ENCODE measurements at places on chromosomes 16 and 17.
A peak's percentile ranks its signal among the peaks of the same experiment; 100 is the strongest.

GRCh38 chr17:43588121-43588520 lies 42.0 kb upstream of the ETV4 start:
- DNase-seq, result no peak

DNA sequence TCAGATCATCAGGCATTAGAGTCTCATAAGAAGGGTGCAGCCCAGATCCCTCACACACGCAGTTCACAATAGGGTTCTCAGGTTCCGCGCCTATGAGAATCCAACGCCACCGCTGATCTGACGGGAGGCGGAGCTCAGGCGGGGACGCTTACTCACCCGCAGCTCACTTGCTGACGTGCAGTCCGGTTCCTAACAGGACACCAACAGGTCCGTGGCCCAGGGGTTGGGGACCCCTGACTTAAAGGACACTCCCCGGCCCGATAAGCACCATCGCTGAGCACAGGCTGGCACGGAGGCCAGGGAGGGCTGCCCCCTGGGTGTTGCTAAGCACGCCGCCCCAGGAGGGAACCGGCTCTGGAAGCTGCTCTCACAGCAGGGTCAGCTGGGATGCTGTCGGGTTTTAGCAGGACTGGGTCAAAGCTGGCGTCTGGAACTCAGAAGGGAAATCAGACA lies 30.1 kb upstream of the BAHCC1 start:
- no peak for DNase-seq

GRCh38 chr17:4843321-4844000 lies 10.3 kb downstream of the MINK1 start:
- no peak for DNase-seq

- no peak for DNase-seq
Measured at GRCh38 chr16:19486750-19487325, 35.1 kb downstream of the GDE1 start.

- no peak for DNase-seq
Measured at GRCh38 chr16:55039511-55039910, 108.8 kb downstream of the IRX5 start.

GRCh38 chr16:74607962-74608356 lies 1.0 kb upstream of the GLG1 start:
- DNase-seq, result no peak

DNA sequence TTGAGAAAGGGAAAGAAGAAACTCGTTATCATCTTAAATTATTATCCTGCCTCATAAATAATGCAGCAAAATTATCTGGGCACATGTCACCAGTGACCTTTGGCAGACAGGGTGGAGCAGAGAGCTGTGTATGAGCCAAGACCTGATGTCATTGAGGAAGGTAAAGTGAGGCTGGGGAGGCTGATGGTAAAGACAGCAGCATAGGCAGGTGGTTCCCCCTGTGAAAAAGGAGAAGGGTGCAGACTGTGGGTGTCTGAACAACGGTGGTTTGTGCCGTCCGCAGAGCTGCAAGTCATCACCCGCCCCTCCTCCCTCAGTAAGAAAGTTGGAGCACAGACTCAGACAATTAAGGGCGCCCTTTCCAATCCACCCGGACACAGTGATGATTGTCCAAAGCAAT lies 30.8 kb upstream of the METTL16 start:
- no peak for DNase-seq

GRCh38 chr16:46949241-46949892 lies 24.1 kb downstream of the DNAJA2 start:
- DNase-seq, result no peak

DNA sequence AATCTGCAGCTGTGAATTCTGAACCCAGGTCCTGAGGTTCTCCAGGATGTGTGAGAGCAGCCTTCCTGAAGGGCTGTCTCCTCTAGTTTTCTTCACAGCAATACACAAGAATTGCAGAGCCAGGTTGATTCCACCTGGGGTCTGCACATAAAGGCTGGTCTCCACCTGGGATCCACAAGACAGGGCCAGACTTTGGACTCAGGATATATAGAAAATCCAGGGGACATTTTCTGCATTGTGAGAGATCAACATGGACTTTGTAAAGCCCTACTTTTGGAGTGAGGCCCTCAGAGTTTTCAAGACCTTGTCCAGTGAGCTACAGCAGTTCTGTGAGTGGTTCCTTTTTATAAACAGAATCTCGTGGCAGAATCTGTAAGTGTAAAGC lies 6.3 kb downstream of the ZNF267 start:
- no peak for DNase-seq

GRCh38 chr16:29745121-29745852 lies 503 bp downstream of the C16orf54 start:
- DNase-seq, result no peak

DNA sequence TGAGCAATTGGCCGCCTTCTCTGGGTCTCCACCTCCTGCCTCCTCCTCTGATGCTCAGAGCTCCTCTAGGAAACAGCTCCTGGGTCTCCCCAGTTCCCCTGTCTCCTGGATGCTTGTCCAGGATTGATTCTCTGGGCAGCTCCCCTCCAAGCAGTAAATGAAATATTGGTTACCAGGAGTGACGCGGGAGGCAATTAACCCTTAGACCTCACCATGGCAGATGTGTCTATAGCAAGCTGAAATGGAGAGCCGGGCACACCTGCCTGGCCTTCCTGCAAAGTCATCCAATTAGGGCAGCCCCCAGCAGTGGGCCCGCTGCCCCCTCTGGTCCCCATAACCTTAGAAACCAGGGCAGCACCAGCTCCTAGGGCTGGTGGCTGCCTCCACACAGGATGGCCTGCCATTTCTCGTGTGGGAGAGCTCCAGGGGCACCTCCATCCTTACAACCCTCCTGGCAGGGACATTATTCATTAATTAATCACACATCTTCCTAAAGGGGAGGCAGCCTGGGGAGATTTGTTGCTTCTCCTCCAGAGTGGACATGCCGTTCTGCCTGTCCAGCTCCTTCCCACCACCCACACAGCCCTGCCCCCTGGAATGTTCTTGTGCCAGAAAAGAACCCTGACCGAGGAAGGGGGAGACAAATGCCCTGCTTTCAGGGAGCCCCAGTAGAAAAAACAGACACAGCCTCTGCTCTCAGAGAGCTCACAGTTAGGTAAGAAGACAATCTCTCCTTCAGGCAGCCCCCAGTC lies 8.3 kb upstream of the KIF18B start:
- no peak for DNase-seq

DNA sequence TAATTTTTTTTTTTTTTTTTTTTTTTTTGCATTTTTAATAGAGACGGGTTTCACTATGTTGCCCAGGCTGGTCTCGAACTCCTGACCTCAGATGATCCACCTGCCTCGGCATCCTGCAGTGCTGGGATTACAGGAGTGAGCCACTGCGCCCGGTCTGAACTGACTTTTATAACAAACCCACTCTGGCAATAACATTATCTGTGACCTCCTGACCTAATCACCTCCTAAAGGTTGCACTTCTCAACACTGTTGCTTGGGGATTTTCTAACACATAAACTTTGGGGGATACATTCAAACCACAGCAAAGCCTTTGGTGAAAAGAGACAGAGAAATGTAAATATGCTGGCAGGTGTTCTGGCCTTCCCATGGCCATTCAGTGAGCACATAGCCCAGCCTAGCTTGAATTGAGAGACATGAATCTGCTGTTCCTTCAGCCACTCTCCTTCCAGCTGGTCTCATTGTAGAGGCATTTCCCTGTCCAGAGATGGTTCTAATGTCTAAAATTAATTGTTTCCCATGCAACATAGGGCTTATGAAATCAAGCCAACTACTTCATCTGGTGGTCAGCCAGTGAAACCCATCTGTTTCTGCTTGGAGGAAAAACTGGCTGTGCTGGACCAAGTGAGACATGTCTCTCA lies 28.3 kb downstream of the LYRM1 start:
- DNase-seq, result no peak

DNA sequence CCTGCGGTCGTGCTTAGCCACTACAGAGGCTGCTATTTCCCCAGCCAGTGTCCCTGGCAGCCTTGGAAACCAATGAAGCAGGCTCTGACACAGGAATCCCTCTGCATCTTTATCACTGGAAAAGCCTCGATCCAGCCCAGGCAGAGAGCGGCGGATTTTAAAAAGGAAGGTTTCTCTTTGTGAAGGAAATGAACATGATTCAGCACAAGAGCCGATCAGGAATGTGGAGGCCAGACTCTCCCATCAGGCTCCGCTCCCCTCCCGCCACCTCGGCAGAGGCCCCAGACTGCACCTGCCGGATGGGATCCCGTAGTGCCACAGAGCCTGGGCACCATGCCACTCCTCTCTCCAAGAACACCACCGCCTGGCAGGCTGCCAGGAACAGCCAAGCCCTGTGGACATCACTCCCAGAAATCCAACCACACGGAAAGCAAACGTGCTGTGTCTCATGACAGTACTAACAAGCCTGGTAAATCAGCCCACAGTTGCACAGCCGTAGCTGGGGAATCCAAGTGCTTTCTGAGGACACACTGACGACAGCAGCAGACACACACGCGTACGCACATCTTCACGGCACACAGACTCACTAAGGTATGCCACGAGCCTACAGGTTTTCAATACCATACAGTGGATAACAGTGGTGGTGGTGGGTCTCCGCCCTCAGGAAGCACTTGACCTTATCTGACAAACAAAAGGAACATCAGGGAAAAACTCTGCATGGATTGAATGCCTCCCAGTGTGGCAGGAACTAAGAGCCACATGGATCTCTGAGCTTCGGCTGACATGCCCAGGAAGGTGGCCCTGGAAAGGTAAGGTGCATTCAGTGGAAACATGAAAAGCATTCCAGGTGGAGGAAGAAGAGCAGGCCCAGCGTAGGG lies 5.4 kb downstream of the LRRC75A start:
- DNase-seq, result peak; percentile 46

DNA sequence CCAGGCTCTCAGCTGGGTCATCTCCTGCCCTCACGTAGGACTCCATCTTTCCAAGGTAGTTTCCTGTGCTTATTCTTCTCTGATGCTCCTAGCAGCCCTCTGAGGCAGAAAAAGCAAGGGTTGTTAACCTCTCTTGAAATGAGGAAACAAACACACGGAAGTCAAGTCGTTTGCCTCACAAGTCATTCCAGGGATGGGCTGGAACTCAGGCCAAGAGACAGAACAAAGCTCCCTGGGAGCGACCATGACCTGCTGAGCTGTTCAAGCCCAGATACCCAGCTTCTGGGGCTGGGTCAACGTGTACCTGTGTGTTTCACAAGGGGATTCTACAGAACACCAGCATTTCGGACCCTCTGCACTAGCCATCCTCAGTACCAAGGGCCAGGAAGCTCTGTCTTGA lies 28.1 kb downstream of the SRL start:
- no peak for DNase-seq

GRCh38 chr16:20372701-20373100 lies 20.2 kb upstream of the UMOD start:
- no peak for DNase-seq

- no peak for DNase-seq
Measured at GRCh38 chr16:73949574-73950320, 346.9 kb upstream of the PSMD7 start.

GRCh38 chr16:29899516-29900101 lies at the start of gene SEZ6L2:
Gene SEZ6L2 (minus strand): TSS chr16:29899550. CDS start chr16:29899019, 531 bp downstream.
- peak; percentile 93 for DNase-seq

- DNase-seq, result no peak
Measured at GRCh38 chr17:74117999-74118421, 85.5 kb upstream of the RPL38 start.

- DNase-seq, result no peak
Measured at GRCh38 chr17:82920150-82920549, 80.3 kb upstream of the ZNF750 start.

- DNase-seq, result peak; percentile 81
Measured at GRCh38 chr17:29590411-29591145, 1.1 kb upstream of the GIT1 start.

DNA sequence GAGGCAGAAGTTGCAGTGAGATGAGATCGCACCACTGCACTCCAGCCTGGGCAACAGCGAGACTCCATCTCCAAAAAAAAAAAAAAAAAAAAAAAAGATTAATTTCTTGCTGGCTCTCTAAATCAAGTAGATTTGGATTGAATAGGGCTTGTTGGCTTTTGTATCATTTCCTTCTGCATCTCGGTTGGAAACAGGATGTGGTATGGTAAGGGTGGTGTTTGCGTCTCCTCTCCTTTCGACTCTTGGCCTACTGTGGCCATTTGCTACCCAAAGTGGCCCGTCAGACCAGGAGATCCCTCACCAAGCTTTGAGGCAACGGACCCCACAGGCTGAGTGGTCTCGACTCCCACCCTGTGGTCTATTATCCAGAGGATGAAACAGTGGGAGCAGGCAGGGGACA lies 168.0 kb upstream of the IRX3 start:
- DNase-seq, result no peak

- DNase-seq, result no peak
Measured at GRCh38 chr16:85829171-85829719, 29.8 kb downstream of the COX4I1 start.

DNA sequence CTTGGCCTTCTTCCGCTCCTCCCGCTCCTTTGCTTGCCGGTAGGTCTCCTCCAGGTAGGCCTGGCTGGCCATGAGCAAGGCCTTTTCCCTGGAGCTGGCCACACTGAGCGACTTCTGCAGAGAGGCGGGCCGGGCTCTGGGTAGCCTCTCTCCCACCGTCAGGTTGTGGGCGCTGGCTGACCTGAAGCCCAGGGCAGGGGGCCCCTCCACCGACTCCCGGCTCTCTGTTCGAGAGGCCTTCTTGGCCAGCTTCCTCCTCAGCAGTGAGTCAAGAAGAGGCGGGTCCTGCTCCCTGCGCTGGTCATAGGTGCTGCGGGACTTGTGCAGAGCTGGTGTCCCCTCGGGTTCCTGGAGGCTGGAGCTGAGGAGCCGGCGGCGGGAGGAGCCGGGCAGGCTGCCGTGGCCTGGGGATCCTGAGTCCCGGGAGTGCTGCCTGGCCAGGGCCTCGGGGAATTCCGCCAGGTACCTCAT lies 12.8 kb downstream of the GPR179 start:
- DNase-seq, result no peak

DNA sequence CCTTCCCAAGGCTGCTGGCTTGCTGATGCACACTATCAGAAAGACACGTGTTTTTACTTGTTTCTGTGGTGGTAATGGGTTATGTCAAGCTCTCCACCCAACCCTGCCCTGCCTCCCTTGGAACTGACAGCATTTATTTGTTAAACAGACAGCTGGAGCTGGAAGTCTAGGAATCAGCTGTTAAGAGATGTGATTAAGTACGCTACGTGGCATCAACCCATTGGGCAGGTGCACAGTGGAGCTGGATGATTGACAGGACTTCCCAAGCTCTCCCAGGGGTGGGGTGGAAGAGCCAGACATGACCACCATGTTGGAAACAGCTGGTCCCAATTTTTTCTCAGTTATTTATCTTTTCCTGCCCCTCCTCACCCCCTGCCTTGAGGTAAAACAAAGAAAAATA lies 49.4 kb downstream of the ADAMTS18 start:
- DNase-seq, result no peak

GRCh38 chr16:83933885-83934683 lies 19.0 kb upstream of the OSGIN1 start:
- no peak for DNase-seq

DNA sequence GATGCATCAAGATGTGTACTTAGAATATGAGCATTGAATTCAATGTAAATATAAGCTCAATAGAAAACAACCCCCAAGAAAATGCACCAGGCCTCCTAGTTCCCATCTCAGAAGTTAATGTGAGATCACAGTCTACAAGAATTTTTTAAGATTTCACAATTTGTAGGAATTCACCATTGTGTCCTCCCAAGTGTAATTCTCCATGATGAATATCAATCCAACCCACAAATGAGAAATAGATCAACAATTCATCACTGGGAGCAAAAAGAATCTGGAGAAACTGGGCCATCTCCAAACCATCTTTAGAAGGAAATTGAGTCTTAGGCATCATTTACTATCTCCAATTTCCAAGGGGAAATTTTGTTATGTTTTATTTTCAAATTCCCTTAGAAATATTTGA lies 310.5 kb upstream of the GOT2 start:
- no peak for DNase-seq

GRCh38 chr17:50428831-50429424 lies 2.9 kb downstream of the ACSF2 start:
- DNase-seq, result no peak
